ENCODE measurements at places on chromosomes 13 and 19. TPM values are rescaled to one million over a fixed set of nuclear protein-coding genes. Genes with fewer than 3 reads are reported as not detected.

RXFP2 gene
- total RNA-seq: not detected

GRCh38 chr19:43668406-43669109 lies 1.4 kb downstream of the PLAUR start:
- peak overlapping the region; percentile 28 for H3K4me3 ChIP-seq
- H3K36me3 ChIP-seq: no peaks in the 10 kb centered on the region
- H3K4me1 ChIP-seq: peaks cover 7% of the 10 kb centered on the region
- DNase-seq: peak; percentile 100
- H3K27me3 ChIP-seq: peaks cover 20% of the 10 kb centered on the region

NECTIN2 gene
- 135 TPM for total RNA-seq

GRCh38 chr13:97844151-97844550 lies 109.3 kb upstream of the IPO5 start:
- DNase-seq: no peak
- no peaks in the 10 kb centered on the region for H3K4me1 ChIP-seq
- H3K36me3 ChIP-seq: no peaks in the 10 kb centered on the region
- H3K27me3 ChIP-seq: no peaks in the 10 kb centered on the region
- no peak overlapping the region for H3K4me3 ChIP-seq

- H3K4me3 ChIP-seq: peak overlapping the region; percentile 38
- no peaks in the 10 kb centered on the region for H3K4me1 ChIP-seq
- H3K27ac ChIP-seq: no peak overlapping the region
- peak; percentile 19 for DNase-seq
These were observed 501 bp downstream of the SIRT2 start for GRCh38 chr19:38898788-38899446.

DNA sequence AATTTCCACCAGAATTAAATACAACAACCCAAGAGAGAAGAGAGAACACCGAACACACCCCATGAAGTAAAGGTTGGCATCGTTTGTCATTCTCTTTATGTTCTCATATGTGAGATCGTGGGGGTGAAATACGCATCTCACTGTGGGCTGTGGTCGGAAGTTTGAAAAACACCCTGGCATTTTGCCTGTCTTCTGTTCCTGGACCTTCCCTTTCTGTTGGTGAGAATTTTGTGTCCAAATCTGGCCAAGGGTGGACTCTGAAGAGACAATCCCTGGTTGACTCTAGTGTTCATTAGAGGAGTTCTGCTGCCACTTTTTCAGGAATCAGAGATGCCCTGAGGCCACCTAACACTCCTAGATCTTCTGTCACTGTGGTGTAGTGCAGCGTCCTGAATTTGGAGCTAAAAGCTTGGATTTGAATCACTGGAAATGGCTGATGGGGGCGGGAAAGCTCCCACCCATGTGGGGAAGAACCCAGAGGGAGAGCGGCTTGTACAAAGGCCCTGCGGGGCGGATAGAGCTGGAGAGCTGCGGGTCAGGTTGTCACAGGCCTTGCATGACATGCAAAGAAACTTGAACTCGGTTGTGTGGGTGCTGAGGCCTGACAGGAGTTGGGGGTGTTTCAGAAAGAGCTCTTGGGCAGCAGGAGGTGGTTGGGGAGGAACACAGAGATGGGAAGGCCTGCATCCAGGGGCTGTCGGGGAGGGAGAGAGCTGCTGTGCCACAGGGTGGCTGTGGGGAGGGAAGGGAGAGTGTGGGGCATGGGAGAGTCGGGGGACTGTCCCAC lies 11.1 kb upstream of the SPATA13 start:
- no peak overlapping the region for H3K4me3 ChIP-seq
- no peaks in the 10 kb centered on the region for H3K27me3 ChIP-seq
- H3K27ac ChIP-seq: no peak overlapping the region
- peaks cover 9% of the 10 kb centered on the region for H3K4me1 ChIP-seq

- no peaks in the 10 kb centered on the region for H3K4me1 ChIP-seq
- DNase-seq: no peak
- no peak overlapping the region for H3K4me3 ChIP-seq
- H3K27me3 ChIP-seq: no peaks in the 10 kb centered on the region
- no peak overlapping the region for H3K27ac ChIP-seq
These were observed 16.2 kb downstream of the PSPC1 start for GRCh38 chr13:19766591-19766990.

NAPSA gene
- 3.5 TPM for total RNA-seq

HSPB6 gene
- total RNA-seq: 2.5 TPM

CBY2 gene
- total RNA-seq: not detected

GRCh38 chr13:109281903-109282635 lies 504.3 kb downstream of the IRS2 start:
- H3K27me3 ChIP-seq: no peaks in the 10 kb centered on the region
- H3K27ac ChIP-seq: no peak overlapping the region
- no peaks in the 10 kb centered on the region for H3K4me1 ChIP-seq
- H3K4me3 ChIP-seq: no peak overlapping the region
- H3K36me3 ChIP-seq: no peaks in the 10 kb centered on the region

DNA sequence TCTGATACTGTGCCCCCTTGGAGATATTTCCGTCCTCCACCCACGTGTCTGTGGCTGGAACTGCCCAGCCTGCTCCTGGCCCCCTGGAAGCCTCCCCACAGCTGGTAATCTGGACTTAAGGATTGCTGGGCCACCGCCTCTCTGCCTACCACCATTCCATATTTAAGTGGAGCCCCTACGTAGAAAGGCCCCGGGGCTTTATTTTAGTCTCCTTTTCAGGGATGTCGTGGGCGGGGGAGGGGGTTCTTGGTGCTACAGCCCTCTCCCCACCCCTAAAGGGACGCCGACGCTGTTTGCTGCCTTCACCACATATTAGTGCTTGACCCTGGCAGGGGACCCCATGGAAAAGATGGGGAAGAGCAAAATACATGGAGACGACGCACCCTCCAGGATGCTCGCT lies 2.7 kb upstream of the NOP53 start:
- no peaks in the 10 kb centered on the region for H3K27me3 ChIP-seq
- H3K4me3 ChIP-seq: no peak overlapping the region
- DNase-seq: no peak
- H3K4me1 ChIP-seq: no peaks in the 10 kb centered on the region

DNA sequence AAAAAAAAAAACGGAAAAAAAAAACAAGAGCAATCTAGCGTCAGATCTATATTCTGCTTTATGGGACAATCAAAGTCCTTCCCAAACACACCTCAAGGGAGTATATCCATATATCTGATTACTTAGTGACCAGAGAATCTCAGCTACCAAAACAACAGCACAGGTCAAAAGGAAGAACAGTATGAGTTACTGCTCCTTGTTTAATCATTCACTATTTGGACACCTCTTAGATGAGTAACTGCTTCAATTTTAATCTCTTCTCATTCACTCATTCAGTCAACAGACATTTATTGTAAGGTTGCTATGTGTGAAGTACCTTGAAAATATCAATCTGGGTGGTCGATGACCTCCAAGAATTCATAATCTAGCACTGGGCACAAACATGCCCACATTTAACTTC lies 193.2 kb downstream of the IRS2 start:
- no peaks in the 10 kb centered on the region for H3K4me1 ChIP-seq
- no peaks in the 10 kb centered on the region for H3K36me3 ChIP-seq
- H3K27ac ChIP-seq: no peak overlapping the region
